ENCODE measurements at places on chromosomes 4 and X. TPM values are rescaled to one million over a fixed set of nuclear protein-coding genes. Genes with fewer than 3 reads are reported as not detected.
A peak's percentile ranks its signal among the peaks of the same experiment; 100 is the strongest.

DNA sequence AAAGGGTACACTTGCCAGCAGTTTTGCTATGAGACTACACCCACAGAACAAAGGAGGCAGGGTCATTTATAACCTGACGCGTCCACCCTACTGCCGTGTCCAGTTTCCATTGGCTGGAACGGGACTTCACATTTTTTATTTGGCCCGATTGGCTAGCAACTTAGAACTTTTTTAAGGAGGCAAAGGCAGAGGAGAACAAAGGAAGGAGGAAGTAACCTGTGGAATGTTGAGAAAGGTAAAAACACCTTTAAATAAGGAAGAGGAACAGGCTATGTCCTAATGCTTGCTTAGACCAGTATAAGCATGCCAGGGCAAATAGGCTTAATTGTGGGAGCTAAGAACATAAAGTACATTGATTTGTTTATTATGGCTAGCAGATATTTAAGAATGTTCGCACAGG, 18.7 kb downstream of the KDM6A start:
- H3K36me3 ChIP-seq: peaks cover 8% of the 10 kb centered on the region
- H3K27me3 ChIP-seq: no peaks in the 10 kb centered on the region
- no peak overlapping the region for H3K4me3 ChIP-seq
- DNase-seq: no peak
- peaks cover 10% of the 10 kb centered on the region for H3K4me1 ChIP-seq
- H3K27ac ChIP-seq: no peak overlapping the region

GRCh38 chrX:124028182-124028581, 66.7 kb downstream of the STAG2 start:
- H3K36me3 ChIP-seq: peaks cover 9% of the 10 kb centered on the region
- H3K4me1 ChIP-seq: no peaks in the 10 kb centered on the region
- no peak overlapping the region for H3K4me3 ChIP-seq
- H3K27me3 ChIP-seq: no peaks in the 10 kb centered on the region
- DNase-seq: no peak

GRCh38 chr4:124276461-124276860, 436.1 kb downstream of the ANKRD50 start:
- H3K27ac ChIP-seq: no peak overlapping the region
- no peaks in the 10 kb centered on the region for H3K36me3 ChIP-seq
- no peaks in the 10 kb centered on the region for H3K27me3 ChIP-seq
- no peaks in the 10 kb centered on the region for H3K4me1 ChIP-seq
- DNase-seq: no peak

- no peaks in the 10 kb centered on the region for H3K36me3 ChIP-seq
- peaks cover 24% of the 10 kb centered on the region for H3K4me1 ChIP-seq
- no peak overlapping the region for H3K4me3 ChIP-seq
- DNase-seq: no peak
- no peak overlapping the region for H3K27ac ChIP-seq
- H3K27me3 ChIP-seq: no peaks in the 10 kb centered on the region
Observed at GRCh38 chr4:15413010-15413622, 14.7 kb upstream of the C1QTNF7 start.

- H3K4me3 ChIP-seq: peak overlapping the region; percentile 23
- peak overlapping the region; percentile 52 for H3K27ac ChIP-seq
- H3K36me3 ChIP-seq: peaks cover 2% of the 10 kb centered on the region
- peaks cover 57% of the 10 kb centered on the region for H3K4me1 ChIP-seq
- no peaks in the 10 kb centered on the region for H3K27me3 ChIP-seq
Observed at GRCh38 chr4:76055016-76055415, 19.1 kb upstream of the CXCL11 start.

- no peak overlapping the region for H3K4me3 ChIP-seq
- no peaks in the 10 kb centered on the region for H3K36me3 ChIP-seq
- H3K27ac ChIP-seq: no peak overlapping the region
- H3K4me1 ChIP-seq: no peaks in the 10 kb centered on the region
- H3K27me3 ChIP-seq: no peaks in the 10 kb centered on the region
- no peak for DNase-seq
Observed at GRCh38 chrX:3526071-3526470, 179.6 kb upstream of the MXRA5 start.

GRCh38 chr4:110467400-110467799, 8.6 kb upstream of the ENPEP start:
- no peaks in the 10 kb centered on the region for H3K27me3 ChIP-seq
- no peaks in the 10 kb centered on the region for H3K36me3 ChIP-seq
- H3K4me3 ChIP-seq: no peak overlapping the region
- peaks cover 8% of the 10 kb centered on the region for H3K4me1 ChIP-seq

- DNase-seq: no peak
- no peak overlapping the region for H3K4me3 ChIP-seq
- no peaks in the 10 kb centered on the region for H3K4me1 ChIP-seq
- H3K36me3 ChIP-seq: no peaks in the 10 kb centered on the region
- no peak overlapping the region for H3K27ac ChIP-seq
- no peaks in the 10 kb centered on the region for H3K27me3 ChIP-seq
Observed at GRCh38 chr4:16351161-16351560, 124.9 kb upstream of the TAPT1 start.

GRCh38 chr4:47106561-47106960, 75.2 kb downstream of the GABRB1 start:
- H3K27me3 ChIP-seq: peaks cover 4% of the 10 kb centered on the region
- H3K4me1 ChIP-seq: no peaks in the 10 kb centered on the region
- H3K27ac ChIP-seq: no peak overlapping the region
- H3K4me3 ChIP-seq: no peak overlapping the region
- DNase-seq: no peak
- no peaks in the 10 kb centered on the region for H3K36me3 ChIP-seq

DNA sequence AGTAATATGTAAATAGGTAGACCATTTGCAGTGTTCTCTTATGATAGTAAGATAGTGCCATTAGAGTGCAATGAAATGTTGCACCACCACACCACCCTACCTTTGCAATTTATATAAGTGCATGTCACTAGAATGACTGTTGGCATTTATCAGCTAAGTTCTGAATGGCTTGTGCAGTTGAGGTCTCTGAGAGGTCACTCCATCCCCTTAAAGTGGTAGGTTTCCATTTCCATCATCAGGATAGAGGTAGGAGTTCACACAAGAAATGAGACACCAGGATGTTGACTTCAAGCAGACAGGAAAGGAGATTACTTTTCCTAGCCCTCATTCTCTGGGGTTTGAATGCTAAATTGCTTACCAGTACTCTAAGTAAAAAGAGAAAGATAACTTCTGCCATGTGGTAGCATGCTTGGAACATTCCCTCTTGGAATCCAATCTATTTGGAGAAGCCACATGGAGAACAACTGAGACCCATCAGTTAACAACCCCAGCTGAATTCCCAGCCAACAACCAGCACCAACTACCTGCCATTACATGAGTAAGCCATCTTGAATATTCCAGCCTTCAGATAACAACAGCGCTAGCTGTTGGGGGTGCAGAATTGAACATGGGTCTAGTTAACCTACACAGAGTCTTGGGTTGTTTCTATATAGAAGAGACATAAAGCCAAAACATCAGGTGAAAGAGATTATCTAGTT, 6.7 kb upstream of the LRBA start:
- no peaks in the 10 kb centered on the region for H3K27me3 ChIP-seq
- no peaks in the 10 kb centered on the region for H3K36me3 ChIP-seq
- peaks cover 7% of the 10 kb centered on the region for H3K4me1 ChIP-seq
- DNase-seq: no peak

DNA sequence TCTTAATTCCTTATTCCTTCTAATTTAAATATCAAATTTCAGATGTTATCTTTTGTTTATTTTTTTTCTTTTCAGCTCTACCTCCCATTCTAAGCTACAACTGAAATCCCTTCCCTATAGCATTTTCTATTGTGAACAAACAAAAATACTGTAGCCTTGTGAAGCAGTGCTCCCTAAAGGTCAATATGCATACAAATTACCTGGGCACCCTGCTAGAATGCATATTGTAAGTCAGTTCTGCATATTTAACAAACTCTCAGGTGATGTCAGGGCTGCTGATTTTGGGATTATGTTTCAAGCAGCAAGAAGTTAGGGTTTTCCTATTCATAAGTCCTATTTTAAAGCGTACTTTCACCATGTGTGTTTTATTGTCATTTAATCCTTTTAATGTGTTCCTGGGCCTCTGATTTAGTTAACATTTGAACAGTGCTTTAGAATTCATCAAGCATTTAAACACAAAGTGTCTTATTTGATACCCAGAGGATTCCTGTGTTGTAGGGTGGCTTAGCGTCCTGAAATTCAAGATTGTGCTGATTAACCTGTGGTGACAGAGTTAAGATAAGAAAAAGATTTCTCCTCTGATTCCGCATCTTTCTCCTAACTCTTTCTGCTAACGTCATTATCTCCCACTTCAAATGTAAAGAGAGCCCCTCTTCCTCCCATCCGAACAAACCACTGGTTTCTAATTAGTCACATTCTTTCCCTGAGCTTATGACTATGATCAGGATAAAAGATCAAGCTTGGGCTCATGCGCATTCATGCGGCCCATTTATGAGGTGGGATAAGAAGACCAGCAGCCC, 221.3 kb downstream of the ANK2 start:
- no peak overlapping the region for H3K4me3 ChIP-seq
- H3K36me3 ChIP-seq: no peaks in the 10 kb centered on the region
- no peaks in the 10 kb centered on the region for H3K4me1 ChIP-seq
- no peak for DNase-seq

GRCh38 chr4:4585012-4585670, 43.3 kb upstream of the STX18 start:
- H3K36me3 ChIP-seq: no peaks in the 10 kb centered on the region
- no peaks in the 10 kb centered on the region for H3K27me3 ChIP-seq
- no peaks in the 10 kb centered on the region for H3K4me1 ChIP-seq
- no peak overlapping the region for H3K27ac ChIP-seq
- H3K4me3 ChIP-seq: no peak overlapping the region

GRCh38 chrX:20217271-20217670, 49.4 kb downstream of the RPS6KA3 start:
- H3K4me3 ChIP-seq: no peak overlapping the region
- DNase-seq: no peak
- no peak overlapping the region for H3K27ac ChIP-seq
- peaks cover 13% of the 10 kb centered on the region for H3K36me3 ChIP-seq
- no peaks in the 10 kb centered on the region for H3K27me3 ChIP-seq
- peaks cover 23% of the 10 kb centered on the region for H3K4me1 ChIP-seq

DNA sequence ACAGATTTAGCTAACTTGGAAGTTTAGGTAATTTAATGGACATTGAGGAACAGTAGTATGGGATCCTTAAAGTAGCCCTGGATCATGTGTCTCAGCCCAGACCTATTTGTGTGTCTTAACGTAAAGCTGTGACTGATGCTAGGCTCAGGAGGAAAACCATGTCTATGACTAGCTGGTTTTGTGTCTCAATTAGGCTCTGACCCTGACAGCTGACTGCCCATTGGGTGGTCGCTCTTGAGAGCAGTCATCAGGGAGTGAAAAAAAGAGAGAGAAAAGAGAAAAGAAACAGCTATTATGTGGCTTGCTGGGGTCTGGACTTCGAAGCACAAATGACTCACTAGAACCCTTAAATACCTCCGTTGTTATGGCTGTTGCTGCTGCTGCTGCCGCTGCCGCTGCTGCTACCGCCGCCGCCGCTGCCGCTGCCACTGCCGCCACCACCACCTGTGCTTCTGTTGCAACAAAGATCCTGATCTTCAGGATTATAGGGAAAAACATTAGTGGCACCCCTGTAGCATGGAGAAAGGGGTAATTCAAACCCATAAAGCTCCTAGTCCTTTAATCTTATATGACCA, 70.7 kb downstream of the GSPT2 start:
- H3K27me3 ChIP-seq: no peaks in the 10 kb centered on the region
- H3K27ac ChIP-seq: no peak overlapping the region
- DNase-seq: no peak
- H3K4me1 ChIP-seq: no peaks in the 10 kb centered on the region
- H3K36me3 ChIP-seq: peaks cover 11% of the 10 kb centered on the region

- no peak overlapping the region for H3K4me3 ChIP-seq
- H3K4me1 ChIP-seq: no peaks in the 10 kb centered on the region
- H3K27me3 ChIP-seq: no peaks in the 10 kb centered on the region
- H3K36me3 ChIP-seq: no peaks in the 10 kb centered on the region
- no peak overlapping the region for H3K27ac ChIP-seq
Observed at GRCh38 chrX:107199491-107199890, 6.7 kb downstream of the NUP62CL start.

DNA sequence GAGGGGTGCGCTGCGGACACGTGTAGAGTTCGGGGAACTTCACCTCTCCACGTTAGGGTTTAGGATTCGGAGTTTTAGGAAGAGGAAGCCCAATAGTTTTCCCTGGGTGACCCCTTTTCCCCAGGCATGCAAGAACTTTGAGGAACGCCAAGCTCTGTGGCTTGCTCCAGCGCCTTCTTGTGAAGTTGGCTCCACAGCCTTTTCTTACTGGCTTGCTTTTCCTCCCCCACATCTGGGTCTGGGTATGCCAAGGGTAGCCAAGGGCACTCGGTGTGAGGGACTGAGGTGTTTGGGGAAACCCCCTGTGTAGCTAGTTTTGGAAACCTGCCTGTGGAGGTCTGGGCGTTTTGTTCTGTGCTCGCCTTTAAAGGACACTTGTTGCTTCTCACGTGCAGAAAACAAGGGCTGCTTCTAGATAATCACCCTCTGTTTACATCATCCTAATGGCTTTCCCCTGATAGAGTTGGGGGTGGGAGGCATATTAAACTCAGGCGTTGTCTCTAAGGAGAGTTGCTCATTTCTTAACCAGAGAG, 746 bp downstream of the EDNRA start:
- no peaks in the 10 kb centered on the region for H3K36me3 ChIP-seq
- H3K4me3 ChIP-seq: no peak overlapping the region
- no peak overlapping the region for H3K27ac ChIP-seq
- H3K4me1 ChIP-seq: no peaks in the 10 kb centered on the region
- H3K27me3 ChIP-seq: peaks cover 26% of the 10 kb centered on the region

GRCh38 chr4:139175646-139176301, 1.2 kb downstream of the ELF2 start:
- peak overlapping the region; percentile 93 for H3K4me3 ChIP-seq
- peak overlapping the region; percentile 84 for H3K27ac ChIP-seq
- H3K27me3 ChIP-seq: peaks cover 35% of the 10 kb centered on the region

GRCh38 chr4:138562544-138562991, 320.4 kb upstream of the SLC7A11 start:
- H3K27ac ChIP-seq: no peak overlapping the region
- H3K4me1 ChIP-seq: no peaks in the 10 kb centered on the region
- H3K36me3 ChIP-seq: no peaks in the 10 kb centered on the region
- no peak overlapping the region for H3K4me3 ChIP-seq

GRCh38 chr4:100417565-100417964, 100.3 kb downstream of the EMCN start:
- no peak overlapping the region for H3K4me3 ChIP-seq
- no peaks in the 10 kb centered on the region for H3K4me1 ChIP-seq
- no peaks in the 10 kb centered on the region for H3K36me3 ChIP-seq
- no peak for DNase-seq

DNA sequence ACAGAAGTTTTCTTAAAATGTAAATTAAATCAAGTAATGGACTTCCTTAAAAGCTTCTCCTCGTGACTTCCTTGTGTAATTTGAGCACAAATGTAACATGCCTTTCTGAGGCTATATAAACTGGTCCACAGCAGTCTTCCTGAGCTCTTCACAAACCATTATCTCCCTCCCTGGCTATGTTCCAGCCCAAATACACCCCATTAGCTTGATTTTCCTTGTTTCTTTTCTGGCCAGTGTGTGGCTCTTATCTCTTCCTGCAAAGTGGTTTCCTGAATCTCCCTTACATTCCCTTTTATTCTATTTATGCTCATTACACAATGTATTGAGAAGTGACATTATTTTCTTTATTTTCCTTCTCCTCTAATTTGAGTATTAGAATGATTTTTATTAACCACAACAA, 1085.3 kb upstream of the PCDH10 start:
- DNase-seq: no peak
- H3K36me3 ChIP-seq: no peaks in the 10 kb centered on the region
- no peaks in the 10 kb centered on the region for H3K4me1 ChIP-seq
- H3K4me3 ChIP-seq: no peak overlapping the region

The CRMP1 gene
- total RNA-seq: not detected

The SYNPO2 gene
- 0.26 TPM for total RNA-seq

The TIMP1 gene
- total RNA-seq: 61.7 TPM

The GPR82 gene
- 0.08 TPM for total RNA-seq

Data from activated T-helper 1 cell treated with anti-CD3 and anti-CD28 coated beads, Interleukin-12 subunit alpha, Interleukin-12 subunit beta, Interleukin-2, Interleukin-4 antibody, amounts not matched to agents 30 ng/mL and 10 ng/mL and 1 ng/mL, durations not matched to agents 14 hours and 24 hours and 36 hours (primary cell).